ENCODE measurements at places on chromosomes 2 and 18.
A peak's percentile ranks its signal among the peaks of the same experiment; 100 is the strongest.

- no peak for DNase-seq
These were observed 30.6 kb upstream of the NCK2 start for GRCh38 chr2:105714141-105714540.

DNA sequence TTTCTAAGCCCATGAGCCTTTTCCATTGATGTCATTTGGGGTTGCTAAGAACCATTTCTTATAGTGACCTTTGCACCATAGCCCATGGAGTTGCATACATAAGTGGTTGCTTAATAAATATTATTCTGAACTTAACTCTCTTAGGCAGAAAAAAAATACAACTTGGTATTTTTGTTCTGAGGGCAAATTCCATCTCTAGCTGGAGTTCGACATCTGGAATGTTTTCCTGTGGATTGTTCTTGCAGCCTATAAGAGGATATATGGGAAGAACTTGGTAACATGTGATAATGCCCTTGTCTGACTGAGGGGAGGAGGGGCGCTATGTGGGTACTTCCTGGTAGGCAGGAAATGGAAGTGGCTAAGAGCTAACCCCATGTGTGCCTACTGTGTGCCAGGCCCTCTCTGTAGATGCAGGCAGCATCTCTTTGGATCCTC is 20.7 kb downstream of the IGFBP2 start:
- peak; percentile 51 for DNase-seq

DNA sequence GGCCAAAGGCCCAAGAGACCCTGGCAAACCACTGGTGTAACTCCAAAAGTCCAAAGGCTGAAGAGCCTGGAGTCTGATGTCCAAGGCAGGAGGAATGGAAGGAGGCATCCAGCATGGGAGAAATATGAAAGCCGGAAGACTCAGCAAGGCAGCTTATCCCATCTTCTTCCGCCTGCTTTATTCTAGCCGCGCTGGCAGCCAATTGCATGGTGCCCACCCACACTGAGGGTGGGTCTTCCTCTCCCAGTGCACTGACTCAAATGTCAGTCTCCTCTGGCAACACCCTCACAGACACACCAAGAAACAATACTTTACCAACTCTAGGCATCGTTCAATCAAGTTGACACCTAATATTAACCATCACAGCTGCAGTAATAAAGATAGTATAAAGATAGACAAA is 34.1 kb downstream of the MAPK4 start:
- DNase-seq = no peak

- DNase-seq = no peak
These were observed 591.0 kb upstream of the SETBP1 start for GRCh38 chr18:44089732-44090131.

DNA sequence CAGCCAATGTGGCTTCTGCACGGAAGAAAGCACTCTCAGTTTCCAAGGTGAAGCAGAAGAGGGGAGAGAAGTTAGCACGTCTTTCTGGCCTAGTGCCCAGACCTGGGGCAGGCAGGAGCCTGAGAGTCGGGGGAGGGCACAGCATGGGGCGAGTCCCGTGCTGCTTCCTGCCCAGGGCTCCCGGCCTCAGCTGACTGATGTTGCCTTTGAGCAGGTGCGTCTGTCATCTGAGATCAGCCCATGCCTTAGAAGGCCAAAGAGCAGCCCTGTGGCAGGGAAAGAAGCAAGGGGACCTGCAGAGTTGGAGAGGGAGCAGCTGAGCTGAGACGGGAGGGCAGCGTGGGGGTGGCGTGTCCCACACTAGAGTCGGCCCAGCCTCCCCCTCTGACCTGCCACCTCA is 3.3 kb downstream of the KCNIP3 start:
- no peak for DNase-seq

- no peak for DNase-seq
These were observed 229.9 kb downstream of the AGPS start for GRCh38 chr2:177622521-177622920.
